ENCODE measurements at places on chromosomes 5 and 9.
A peak's percentile ranks its signal among the peaks of the same experiment; 100 is the strongest.

DNA sequence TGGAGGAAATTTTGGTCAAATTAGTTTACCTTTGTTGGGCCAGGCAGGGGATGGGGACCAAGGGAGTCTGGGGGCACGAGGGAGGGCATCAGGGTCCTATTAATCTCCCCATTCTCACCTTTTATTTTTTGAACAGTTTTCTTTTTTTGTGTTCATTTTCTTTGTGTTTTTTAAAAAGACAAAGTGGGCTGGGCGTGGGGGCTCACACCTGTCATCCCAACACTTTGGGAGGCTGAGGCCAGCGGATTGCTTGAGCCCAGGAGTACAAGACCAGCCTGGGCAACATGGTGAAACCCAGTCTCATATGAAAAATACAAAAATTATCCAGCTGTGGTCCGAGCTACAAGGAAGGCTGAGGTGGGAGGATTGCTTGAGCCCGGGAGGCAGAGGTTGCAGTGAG is 103.7 kb downstream of the WNK2 start:
- no peak for DNase-seq

GRCh38 chr9:124122813-124123462 is 111.4 kb downstream of the LHX2 start:
- peak; percentile 17 for DNase-seq

- DNase-seq, result no peak
Observed at GRCh38 chr5:57219386-57219785, 45.5 kb downstream of the GPBP1 start.

DNA sequence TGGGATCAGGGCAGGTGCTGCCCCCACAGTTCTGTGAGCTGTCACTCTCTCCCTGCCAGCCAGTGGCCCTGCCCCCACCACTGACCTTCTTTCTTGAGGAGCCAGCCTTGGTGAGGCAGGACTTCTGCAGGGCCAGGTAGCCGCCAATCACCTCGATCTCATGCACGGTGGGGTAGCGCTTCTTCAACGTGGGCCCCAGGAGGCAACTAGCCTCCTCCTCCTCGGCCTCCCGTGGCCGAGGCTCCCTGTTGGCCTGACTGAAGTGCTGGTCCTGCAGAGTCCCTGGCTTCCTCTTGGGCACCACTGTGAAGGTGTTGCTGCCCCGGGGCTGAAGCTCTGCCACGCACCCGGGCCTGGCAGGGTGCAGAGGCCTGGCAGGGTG is 1.6 kb downstream of the TPRN start:
- DNase-seq, result no peak

DNA sequence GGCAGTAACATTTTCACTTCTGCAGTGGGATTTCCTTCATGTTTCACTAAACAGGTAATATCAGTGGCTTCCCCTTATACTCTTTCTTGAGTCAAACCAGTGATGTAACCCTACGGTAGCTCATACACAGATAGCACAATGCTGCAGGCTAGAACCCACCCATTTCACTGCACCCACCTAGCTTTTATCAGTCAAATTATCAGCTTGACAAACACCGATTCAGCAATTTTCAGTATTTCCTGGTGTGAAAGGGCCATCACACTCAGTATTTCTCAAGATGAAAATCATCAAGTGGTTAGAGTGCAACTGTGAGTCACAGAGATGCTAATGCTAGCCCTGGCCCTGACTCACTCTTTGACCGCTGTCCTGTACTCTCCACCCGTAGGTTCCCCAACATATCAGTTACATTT is 242.3 kb upstream of the PTGER4 start:
- peak; percentile 47 for DNase-seq

- DNase-seq, result no peak
Observed at GRCh38 chr5:121793791-121794190, 57.9 kb upstream of the FTMT start.

DNA sequence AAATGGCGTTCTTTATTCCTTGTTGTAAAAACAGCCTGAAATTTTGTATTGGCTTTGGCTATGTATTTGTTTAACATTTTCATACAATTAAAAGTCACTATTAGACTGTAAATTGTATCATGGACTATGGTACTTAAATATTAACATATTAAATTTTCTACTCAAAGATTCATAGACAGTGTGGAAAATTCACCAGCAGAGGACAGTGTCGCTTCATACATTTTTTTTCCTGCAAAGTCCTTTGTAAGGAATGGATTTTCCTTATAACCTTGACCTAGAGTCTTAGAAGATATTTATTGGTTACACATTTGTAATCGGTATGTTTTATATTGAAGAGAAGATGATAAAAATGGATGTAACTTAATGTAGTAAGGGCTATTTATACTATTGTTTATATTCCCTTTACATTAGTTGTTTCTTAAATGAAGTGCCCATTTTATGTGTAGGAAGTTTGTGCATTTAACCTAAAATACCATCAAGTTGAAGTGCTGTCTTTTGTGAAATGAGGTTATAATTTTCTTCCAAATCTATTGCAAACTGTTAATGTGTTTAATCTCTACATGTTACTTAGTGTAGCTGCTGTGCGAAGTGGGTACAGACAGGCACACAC is 150.1 kb downstream of the KDM4C start:
- no peak for DNase-seq

GRCh38 chr5:6636293-6636692 is 3.1 kb downstream of the SRD5A1 start:
- DNase-seq, result no peak

- DNase-seq, result no peak
Observed at GRCh38 chr5:151238303-151238741, 14.4 kb upstream of the CCDC69 start.

- no peak for DNase-seq
Observed at GRCh38 chr9:72127753-72128152, 21.5 kb upstream of the GDA start.

DNA sequence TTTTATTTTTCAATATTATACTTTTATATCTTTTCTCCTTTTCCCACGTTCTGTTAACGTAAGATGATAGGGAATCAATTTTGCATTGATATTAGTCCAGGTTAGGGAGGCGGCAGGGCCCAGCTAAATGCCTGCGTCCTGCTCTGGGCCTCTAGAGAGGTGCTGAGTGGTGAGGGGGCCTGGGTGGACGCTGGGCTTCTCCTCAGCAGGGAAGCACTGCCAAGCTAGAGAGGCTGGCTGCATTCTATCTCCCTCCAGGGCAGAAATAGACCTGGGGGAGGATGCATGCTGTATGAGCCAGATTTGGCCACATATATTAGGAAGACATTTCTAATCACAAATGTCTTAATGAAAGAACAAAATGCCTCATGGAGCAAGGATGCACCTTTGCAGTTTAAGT is 43.6 kb upstream of the NKX2-5 start:
- no peak for DNase-seq

- DNase-seq, result no peak
Observed at GRCh38 chr9:98931600-98932389, 11.9 kb upstream of the COL15A1 start.

DNA sequence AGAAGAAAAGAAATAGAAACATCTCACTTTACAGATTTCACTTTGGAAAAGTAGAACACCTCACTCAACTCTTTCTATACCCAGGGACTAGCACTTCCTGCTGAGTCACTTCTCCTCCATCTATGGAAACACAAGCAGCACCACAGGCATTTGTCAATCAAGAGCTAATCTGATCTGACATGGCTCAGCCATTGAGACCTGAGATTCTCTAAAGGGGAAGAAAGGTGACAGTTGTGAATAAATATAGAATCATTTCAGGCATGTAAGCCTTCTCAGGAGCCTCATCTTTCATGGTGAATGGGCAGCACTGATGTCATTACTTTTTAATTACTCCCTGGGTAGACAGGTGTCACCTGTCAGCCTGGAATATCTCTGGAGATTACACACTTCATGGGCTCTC is 559.8 kb downstream of the HINT1 start:
- DNase-seq, result no peak

- DNase-seq, result no peak
Observed at GRCh38 chr9:34337403-34337802, 8.0 kb downstream of the NUDT2 start.

DNA sequence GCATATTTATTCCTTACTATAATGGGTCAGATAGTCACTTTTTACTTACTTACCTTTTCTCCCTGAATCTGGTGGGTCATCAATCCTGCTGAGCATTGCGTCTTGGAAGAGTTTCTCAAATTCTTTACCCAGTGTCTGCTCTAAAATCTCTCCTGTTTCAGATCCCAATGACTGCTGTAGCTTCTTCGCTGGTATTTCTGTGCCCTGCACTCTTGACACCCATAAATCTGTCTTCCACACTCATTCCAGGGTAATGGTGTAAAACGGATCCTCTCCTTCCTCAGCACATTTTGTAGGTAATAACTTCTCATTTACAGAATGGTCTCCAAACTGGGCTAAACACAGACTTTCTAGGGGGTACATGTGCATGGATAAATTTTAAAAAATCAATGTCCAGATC is 407.4 kb downstream of the DMAC1 start:
- DNase-seq, result no peak

DNA sequence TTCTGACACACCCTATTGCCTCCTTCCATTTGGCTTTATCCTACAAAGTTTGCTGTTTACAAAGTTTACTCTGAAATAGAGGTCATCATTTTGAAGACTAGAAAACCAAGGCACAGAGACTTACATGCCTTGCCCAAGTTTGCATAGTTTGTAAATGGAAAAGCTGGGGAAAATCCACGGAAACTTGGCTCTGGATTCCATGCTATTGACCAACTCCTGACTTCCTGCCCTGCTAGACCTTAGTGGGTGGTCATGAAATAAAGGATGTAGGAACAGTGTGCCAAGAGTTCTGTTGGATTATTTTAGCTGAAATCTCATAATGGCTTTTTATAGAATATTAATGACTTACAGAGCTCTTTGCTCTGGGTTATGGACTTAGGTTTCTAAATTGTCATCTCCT is 69.5 kb downstream of the GRIA1 start:
- DNase-seq, result no peak

GRCh38 chr9:121772600-121773285 is 121.3 kb downstream of the DAB2IP start:
- no peak for DNase-seq

GRCh38 chr5:64509828-64510227 is 4.0 kb downstream of the RGS7BP start:
- no peak for DNase-seq

- no peak for DNase-seq
Observed at GRCh38 chr5:139222346-139222745, 24.2 kb upstream of the SIL1 start.

GRCh38 chr5:180116077-180116999 is 44.8 kb upstream of the RNF130 start:
- DNase-seq, result no peak

DNA sequence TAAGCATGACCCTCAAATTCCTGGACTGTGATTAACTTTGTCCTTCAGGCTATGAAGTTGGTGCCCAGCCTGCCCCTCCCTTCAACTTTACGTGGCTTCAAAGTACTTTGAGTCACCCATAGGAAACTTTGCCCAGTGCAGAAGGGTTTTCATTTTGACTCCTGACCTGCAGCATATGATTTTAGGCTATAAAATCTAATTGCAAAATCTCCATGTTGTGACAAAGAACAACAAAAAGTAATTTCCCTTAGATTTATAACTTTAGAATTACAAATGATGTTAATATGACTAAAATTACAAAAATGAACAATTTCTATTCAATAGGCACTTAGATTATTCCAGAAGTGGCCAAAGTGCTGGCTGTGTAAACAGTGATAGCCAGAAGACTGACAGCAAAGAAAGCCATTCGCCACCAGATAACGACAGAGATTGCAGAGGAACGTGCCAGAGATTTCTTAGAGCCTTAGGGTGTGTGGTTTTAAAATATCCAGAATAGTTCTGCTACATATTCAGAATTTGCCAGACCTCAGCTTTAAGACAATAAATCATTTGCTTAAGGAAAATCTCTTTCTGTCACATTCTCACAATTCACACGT is 197.4 kb downstream of the SEMA5A start:
- DNase-seq, result no peak

DNA sequence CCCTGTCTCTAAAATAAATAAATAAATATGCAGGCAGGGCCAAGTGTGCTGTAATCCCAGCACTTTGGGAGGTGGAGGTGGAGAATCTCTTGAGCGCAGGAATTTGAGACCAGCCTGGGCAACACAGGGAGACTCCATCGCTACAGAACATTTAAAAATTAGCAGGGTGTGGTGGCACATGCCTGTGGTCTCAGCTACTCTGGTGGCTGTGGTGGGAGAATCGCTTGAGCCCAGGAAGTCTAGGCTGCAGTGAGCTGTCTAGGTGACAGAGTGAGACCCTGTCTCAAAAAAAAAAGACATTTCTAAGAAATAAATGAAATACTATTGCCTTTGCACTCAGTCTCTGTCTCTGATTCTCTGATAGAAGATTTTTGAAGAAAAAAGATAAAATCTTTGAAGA is 1.2 kb upstream of the PCDHGA10 start:
- no peak for DNase-seq

DNA sequence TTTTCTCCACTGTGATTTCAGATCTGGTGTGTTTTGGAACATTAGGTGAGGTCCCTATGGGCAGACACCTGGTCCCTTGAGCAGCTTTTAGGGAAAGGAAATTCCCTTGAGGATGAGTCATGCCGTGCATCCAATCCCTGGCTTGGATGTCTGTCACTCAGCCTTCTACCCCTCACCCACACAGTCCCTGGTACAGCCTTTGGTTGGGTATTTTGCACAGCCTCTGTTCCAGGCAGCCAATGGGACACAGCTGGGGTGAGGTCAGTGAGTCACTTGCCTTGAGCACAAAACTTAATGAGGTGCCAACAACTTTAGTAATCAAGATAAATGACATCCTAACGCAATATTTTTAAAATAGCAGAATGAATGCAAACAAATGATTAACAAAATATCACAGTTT is 22.7 kb upstream of the SVEP1 start:
- no peak for DNase-seq

GRCh38 chr5:67257077-67257476 is 60.5 kb upstream of the CD180 start:
- DNase-seq, result no peak

- peak; percentile 53 for DNase-seq
Observed at GRCh38 chr5:119269061-119269944, 86.5 kb upstream of the TNFAIP8 start.

DNA sequence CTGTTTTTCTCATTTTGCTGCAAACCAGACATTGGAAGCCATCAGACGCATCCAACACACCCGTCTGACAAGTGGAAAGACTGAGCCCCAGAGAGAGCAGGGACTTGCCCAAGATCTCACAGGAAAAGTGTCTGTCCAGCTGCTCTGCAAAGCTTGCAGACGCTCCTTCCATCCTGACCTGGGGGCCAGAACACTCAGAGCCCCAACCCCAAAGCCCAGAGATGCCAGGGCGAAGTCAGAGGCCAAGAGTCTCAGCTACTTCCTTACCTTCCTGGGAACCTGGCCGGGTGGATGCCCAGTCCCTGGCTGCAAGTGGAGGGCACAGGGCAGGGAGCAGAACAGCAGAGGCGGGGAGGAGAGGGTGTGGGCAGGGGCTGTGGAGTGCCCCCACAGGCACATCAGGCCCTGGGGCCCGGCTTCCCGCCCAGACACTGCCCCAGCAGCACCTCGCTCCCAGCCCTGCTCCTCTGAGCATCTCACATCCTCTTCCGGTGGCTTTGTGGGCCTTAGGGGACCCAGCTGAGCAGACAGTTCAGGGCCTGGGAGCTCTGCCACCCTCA is 9.7 kb upstream of the RALGDS start:
- peak; percentile 51 for DNase-seq

- DNase-seq, result no peak
Observed at GRCh38 chr5:1423901-1424603, 21.2 kb downstream of the SLC6A3 start.

All from stimulated activated CD4-positive, alpha-beta T cell treated with anti-CD3 and anti-CD28 coated beads, Interleukin-2, amount 100 ng/mL, for 24 hours (primary cell).